ENCODE measurements at places on chromosomes 5 and 9.

DNA sequence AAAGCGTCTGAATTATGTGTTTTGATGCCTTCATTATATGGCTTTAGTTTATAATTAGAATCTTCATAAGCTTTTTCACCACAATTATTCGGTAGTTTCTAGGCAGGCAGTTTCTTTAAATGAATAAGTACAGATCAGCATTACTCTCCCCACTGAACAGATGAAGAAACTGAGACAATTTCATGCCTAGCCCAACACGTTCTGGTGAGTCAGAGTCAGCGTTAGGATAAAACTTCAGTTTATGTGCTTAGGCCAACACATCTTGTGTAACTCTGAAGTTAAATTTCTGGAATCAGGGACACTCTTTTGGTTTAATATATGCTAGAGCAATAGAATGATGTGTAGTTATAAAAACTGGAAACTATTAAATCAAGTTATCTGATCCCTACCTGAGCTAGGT lies 186.7 kb upstream of the ELL2 start:
- DNase-seq: no peak

DNA sequence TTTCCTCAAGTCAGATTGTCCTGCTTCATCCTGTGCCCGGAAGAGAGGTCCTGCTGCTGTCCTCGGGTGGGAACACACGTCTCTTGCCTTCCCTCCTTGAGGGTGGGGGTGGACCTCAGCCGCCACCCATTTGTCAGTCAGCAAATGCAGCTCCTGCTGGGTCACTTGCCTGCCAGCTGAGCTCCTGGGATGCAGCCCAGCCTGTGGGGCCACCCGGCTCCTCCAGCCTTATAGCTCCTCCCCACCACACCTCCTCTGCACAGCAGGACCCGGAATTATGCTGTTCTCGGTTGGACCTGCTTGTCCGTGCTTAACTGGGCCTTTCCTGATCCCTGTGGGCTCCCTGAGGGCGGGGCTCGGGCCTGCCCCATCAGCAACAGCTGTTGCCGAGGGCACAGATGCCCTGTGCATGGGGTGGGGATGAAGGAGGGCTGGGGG lies 52.7 kb downstream of the RXRA start:
- DNase-seq: no peak

GRCh38 chr9:70160686-70161600 lies 97.8 kb upstream of the SMC5 start:
- no peak for DNase-seq

GRCh38 chr9:137446851-137447471 lies 5.8 kb upstream of the ENTPD8 start:
- DNase-seq: no peak

DNA sequence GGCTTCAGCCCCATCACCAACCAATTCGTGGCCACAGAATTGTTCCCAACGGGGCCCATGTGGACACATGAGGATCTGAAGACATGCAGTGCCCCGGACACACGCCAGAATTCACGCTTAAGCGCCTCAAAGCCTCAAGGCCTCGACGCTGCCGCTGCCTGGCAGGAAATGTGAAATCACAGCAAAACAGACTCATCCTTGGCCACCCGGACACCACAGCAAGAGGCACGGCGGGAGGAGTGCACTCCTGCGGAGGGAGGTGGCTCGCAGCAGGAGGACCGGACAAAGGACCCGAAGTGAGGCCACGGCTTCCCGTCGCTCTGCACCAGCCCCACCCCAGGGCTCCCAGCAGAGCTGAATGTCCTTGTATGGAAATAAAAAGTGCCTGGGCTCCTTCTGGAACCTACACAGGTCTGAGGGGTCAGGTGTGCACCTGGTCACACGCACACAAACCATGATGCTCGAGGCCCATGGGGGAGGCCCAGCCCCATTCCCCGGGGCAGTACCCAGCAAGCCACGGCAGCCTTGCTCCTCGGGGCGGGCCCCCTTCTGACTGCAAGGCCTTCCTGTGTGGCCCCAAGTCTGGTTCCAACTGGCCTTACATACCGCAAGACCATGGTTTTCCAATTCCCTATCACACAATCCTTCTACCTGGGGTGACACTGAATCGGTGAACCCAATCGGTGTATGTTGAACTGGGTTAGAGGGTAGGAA lies 10.0 kb downstream of the SEC16A start:
- DNase-seq: no peak

- no peak for DNase-seq
These were observed 149.0 kb downstream of the PHF2 start for GRCh38 chr9:93725382-93725781.

- no peak for DNase-seq
These were observed 378.9 kb downstream of the KCTD16 start for GRCh38 chr5:144549580-144549979.

- no peak for DNase-seq
These were observed 1.1 kb upstream of the SNX24 start for GRCh38 chr5:122844136-122844909.

GRCh38 chr5:31047621-31048020 lies 145.9 kb upstream of the CDH6 start:
- DNase-seq: no peak

GRCh38 chr9:80305136-80305535 lies 733.4 kb downstream of the TLE4 start:
- DNase-seq: no peak

- DNase-seq: peak; percentile 37
These were observed 38.0 kb downstream of the PALM2AKAP2 start for GRCh38 chr9:109817846-109818472.

DNA sequence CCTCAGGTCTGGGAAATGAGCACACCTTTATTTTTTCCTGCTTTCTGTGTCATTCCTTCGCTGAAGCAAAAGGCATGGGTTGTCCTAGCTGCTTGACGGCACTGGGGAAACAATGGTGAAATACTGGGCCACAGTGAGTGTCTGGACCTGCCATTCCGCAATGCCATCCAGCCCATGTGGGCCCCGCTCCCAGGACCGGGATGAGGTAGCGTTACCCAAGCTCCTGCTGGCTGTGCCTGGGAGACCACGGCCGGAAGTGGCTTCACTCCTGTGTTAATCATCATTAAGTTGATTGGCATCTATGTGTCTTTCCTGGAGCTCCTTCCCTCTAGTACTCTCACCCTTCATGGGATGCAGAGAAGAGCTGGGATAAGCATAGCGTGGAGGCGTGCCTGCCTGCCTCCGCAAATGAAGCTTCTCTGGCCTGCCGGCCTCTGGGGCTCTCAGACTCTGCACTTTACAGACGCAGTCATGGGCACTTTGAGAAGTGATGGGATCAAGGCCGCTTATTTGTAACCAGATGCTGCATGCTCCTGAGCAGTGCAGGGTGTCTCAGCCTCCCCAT lies 16.5 kb upstream of the SMIM32 start:
- no peak for DNase-seq

GRCh38 chr9:86766511-86766910 lies 180.8 kb downstream of the GAS1 start:
- DNase-seq: no peak

DNA sequence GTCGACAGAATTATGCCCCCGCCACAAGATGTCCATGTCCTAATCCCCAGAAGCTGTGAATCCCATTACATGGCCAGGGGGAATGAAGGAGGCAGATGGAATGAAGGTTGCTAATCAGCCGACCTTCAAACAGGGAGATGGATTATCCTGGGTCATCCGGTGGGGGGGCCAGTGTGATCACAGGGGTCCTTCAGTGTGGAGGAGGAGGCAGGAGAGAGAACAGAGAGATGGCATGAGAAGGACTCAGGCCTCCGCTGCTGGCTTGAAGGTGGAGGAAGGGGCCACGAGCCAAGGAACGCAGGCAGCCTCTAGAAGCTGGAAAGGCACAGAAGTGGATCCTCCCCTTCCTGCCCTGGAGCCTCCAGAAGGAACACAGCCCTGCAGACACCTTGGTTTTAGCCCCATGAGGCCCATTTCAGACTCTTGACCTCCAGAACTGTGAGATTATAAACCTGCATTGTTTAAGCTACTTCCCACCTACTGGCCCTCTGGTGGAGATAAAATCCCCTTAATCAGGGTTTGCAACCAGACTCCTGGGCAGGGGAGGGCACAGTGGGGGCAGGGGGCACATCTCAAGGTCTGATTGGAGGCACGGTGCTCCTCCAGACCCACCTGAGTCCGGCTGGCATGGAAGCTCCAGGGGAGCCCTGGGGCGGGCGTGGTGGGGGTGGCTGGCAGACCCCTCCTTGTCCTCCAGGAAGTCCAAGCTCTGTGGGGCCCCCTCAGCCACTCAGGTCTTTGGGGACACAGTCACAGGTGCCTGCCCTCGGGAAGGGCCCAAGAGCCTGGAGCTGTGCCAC lies 13.8 kb downstream of the PTGES2 start:
- no peak for DNase-seq

GRCh38 chr9:126109575-126109974 lies 217.1 kb upstream of the MVB12B start:
- DNase-seq: no peak

GRCh38 chr5:72531496-72532190 lies 24.4 kb upstream of the ZNF366 start:
- DNase-seq: no peak

DNA sequence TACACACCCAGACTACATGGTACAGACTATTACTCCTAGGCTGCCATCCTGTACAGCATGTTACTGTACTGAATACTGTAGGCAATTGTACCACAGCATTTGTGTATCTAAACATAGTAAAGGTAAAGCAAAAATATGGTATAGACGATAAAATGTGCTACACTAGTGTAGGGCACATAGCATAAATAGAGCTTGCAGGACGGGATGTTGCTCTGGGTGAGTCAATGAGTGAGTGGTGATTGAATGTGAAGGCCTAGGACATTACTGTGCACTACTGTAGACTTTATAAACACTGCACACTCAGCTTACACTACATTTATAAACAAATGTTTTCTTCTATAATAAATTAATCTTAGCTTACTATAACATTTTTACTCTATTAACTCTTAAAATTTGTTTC lies 25.6 kb downstream of the ANKRD55 start:
- DNase-seq: no peak

DNA sequence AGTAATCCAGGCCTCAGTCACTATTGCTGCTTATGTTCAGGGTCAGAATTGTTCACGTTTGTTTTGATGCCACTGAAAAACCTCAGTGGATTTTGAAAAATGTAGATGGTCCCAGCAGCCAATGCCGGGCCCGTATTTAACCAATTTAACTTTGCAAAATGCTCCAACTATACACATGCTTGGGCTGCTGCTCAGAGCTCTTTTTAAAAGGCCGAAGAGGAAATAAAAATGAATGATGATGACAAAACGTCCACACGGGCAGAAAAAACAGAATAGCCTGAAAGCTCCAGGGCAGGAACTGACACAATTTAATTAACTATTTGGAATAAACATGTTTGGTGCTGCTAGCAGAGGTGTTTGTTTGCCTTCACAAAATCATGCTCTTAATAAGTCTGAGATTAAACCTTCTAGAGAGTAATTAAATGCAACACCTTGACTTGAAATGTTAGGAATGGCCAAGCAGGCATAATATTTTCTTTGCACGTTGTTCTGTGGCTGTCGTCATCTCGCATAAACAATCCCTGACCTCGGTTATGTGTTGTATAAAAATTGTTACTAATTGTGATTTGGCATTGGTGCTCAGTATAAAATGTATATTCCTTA lies 152.7 kb downstream of the SLIT3 start:
- DNase-seq: no peak

DNA sequence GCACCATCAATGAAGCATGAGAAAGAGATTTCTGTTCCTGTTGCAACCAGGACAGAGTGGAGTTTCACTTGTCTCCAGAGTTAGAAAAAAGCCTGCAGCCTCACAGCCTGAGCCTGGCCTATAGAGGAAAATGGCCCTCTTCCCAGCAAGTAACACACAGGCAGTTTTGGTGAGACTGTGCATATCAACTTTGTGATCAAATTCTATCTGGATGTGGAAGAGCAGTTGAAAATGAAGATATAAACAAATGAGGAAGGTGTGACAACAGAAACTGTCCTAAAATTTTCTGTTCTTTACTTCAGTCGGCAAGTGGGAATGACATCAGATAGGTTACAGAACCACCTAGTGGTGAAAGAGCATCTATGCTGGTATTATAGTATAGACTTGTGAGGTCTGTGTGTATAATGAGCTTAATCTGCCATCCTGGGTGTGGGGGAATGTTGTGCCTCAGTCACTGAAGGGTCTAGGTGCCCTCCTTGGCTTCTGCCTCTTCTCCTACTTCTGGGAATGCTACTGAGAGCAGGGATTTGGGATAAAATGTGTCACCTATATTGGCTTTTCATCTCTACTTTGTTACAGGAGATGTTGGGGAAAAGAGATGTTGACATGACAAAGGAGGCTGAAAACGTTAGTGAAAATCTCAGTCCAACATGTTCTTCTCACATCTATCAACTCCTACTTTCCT lies 28.2 kb downstream of the YIPF5 start:
- no peak for DNase-seq

DNA sequence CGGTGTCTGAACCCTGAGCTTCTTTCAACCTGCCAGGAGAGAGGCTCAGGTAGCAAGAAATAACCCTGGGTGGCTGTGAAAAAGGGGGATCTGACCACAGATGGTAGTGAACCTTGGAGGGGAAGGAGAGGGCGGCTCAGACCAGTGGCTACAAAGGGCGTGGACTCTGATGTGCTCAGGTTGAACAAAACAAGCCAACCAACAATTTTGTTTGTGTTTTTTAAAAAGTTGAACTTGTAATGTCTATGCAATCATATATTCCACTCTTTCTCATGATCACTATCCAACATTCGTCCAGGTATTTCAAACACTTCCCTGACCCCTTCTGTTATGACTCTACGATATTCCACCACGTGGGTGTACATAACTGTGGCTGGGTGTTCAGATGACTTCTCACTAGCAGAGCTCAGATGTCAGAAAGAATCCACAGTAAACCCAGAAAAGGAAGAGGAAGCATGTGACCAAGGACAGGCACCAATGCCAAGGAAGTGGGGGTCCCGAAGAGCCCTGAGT lies 20.0 kb downstream of the PTPN3 start:
- no peak for DNase-seq

DNA sequence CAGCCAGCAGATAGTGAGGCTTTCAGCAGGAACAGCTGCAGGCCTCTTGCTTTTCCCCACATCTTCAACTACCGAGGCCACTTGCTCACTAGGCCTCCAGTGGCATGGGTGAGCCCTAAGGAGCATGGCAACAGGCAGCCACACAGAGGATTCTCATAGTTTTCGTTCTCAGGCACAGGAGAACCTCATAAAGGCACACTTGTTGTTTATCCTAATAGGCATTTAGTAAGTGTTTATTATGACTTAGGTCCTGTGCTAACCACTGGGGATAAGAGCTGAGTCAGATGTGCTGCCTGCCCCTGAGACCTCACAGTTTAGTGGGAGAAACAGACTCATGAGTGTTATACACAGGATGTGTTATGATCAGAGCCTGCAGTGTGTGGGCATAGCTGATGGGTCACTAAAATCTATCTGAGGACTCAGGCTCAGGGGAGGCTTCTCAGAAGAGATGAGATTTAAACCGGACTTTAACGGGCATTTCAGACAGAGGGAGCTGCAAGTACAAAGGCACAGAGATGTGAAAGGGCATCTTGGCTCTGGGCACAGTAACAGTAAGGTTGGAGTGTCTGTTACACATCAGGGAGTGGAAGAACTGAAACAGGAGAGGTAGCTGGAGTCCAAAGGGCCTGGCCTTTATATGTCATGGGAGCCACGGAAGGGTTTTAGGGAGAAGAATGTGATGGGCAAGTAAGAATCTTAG lies 21.0 kb upstream of the HEMGN start:
- DNase-seq: no peak

- no peak for DNase-seq
These were observed 131.1 kb downstream of the ADAMTSL1 start for GRCh38 chr9:18604767-18605730.

Measured in stimulated activated CD4-positive, alpha-beta T cell treated with anti-CD3 and anti-CD28 coated beads, Interleukin-4, amount 100 ng/mL, for 24 hours (primary cell).